ENCODE measurements at places on chromosomes 16 and 17. TPM values are rescaled to one million over a fixed set of nuclear protein-coding genes. Genes with fewer than 3 reads are reported as not detected.

The TBC1D3H gene
- not detected for total RNA-seq

- no peak for DNase-seq
- no peak overlapping the region for H3K27ac ChIP-seq
- peaks cover 13% of the 10 kb centered on the region for H3K4me1 ChIP-seq
- no peaks in the 10 kb centered on the region for H3K27me3 ChIP-seq
- H3K36me3 ChIP-seq: no peaks in the 10 kb centered on the region
These were observed 32.3 kb downstream of the PECAM1 start for GRCh38 chr17:64358261-64358788.

The KRT12 gene
- total RNA-seq: not detected

The MYL4 gene
- total RNA-seq: 0.39 TPM

DNA sequence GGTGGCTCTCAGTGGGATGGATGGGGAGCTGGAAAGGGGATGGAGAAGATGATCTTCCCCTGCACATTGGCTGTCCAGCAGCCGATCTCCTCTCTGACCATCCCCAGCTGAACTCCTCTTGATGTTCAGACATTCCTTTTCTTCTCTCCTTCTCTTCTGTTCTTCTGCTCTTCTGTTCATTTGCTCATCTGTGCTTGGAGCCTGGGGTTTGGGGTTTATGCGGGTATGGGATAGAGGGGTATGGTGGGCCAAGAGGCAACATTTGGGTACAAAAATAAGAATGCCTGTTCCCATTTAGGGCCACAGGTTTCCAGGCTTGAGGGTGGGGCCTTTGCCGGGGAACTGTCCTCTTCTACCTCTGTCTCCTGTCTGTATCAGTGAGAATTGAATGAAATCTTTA lies 205.4 kb upstream of the XYLT1 start:
- no peaks in the 10 kb centered on the region for H3K27me3 ChIP-seq
- no peaks in the 10 kb centered on the region for H3K4me1 ChIP-seq
- H3K4me3 ChIP-seq: no peak overlapping the region
- no peaks in the 10 kb centered on the region for H3K36me3 ChIP-seq

- no peaks in the 10 kb centered on the region for H3K4me1 ChIP-seq
- no peaks in the 10 kb centered on the region for H3K27me3 ChIP-seq
- no peak overlapping the region for H3K4me3 ChIP-seq
- H3K27ac ChIP-seq: no peak overlapping the region
- H3K36me3 ChIP-seq: peaks cover 1% of the 10 kb centered on the region
These were observed 30.5 kb downstream of the PTRH2 start for GRCh38 chr17:59676716-59677115.

- H3K27me3 ChIP-seq: no peaks in the 10 kb centered on the region
- no peaks in the 10 kb centered on the region for H3K4me1 ChIP-seq
These were observed 15.8 kb downstream of the CIITA start for GRCh38 chr16:10892782-10893318.

The ATXN1L gene
- total RNA-seq: 40.6 TPM

The CES5A gene
- not detected for total RNA-seq

- H3K36me3 ChIP-seq: no peaks in the 10 kb centered on the region
- no peak overlapping the region for H3K27ac ChIP-seq
- DNase-seq: no peak
- H3K4me3 ChIP-seq: no peak overlapping the region
These were observed 12.8 kb upstream of the KCNJ18 start for GRCh38 chr17:21679256-21680146.

- no peak for DNase-seq
- peaks cover 35% of the 10 kb centered on the region for H3K4me1 ChIP-seq
- peak overlapping the region; percentile 18 for H3K27ac ChIP-seq
- H3K27me3 ChIP-seq: no peaks in the 10 kb centered on the region
- no peaks in the 10 kb centered on the region for H3K36me3 ChIP-seq
These were observed 30.3 kb downstream of the MPRIP start for GRCh38 chr17:17072546-17072945.

DNA sequence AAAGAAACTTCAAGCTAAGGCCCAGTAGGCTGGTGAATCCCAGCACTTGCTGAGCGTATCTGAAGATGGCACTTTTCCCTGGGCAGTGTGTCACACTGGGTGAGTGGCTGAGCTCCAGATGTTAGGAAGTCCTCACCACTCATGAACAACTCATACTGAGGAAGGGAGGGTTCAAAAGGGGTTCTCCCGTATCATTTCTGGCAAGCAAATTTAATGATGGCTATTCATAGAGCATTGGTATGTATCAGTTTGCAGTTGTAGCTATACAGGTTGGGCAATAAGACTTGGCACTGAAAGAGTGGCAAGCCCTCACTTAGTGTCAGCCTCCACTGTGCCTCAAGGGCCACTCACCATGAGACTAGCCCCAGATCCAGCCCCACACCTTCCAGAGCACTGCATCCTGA lies 10.7 kb downstream of the GFOD2 start:
- DNase-seq: no peak
- no peak overlapping the region for H3K27ac ChIP-seq
- no peak overlapping the region for H3K4me3 ChIP-seq
- no peaks in the 10 kb centered on the region for H3K27me3 ChIP-seq

DNA sequence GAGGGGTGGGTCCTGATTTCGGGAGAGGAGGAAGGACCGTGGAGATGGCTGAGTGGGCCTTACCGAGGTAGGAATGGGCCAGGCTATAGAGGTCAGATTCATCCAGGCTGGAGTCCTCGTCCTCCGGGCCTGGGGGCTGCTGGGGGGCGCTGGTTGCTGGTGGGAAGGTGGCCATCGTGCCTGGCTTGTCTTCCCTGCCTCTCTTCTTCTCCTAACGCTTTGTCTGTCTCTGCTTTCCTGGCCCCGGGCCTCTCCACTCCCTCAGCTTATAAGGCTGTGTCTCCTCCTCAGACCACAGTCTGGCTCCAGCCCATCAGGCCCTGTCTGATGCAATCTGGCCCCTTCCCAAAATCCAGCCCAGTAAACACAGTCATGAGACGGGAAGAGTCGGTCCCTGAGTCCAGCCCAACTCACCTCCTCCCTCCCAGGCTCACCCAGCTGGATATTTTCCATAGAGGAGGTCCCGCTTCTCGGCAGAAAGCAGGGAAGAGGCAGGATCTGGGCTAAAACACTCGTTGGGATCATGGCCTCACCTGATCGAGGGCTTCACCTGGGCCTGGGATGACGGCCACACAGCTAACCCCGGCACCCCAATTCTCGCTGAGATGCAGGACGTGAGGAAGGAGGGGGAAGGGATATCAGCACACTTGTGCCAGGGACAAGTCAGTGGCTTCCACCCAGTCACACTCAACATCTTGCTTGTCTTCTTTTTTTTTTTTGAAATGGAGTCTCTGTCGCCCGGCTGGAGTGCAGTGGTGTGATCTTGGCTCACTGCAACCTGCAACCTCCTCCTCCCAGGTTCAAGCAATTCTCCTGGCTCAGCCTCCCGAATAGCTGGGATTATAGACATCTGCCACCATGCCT lies at the start of gene NUPR1:
Gene NUPR1, minus strand, starts transcription at position 242 of the 864 bp plus-strand sequence. Its CDS starts 67 bp downstream, at position 175.
- H3K4me1 ChIP-seq: peaks cover 3% of the 10 kb centered on the region
- H3K27ac ChIP-seq: peak within 1 kb of the TSS; percentile 77
- no peak within 1 kb of the TSS for H3K4me3 ChIP-seq
- H3K27me3 ChIP-seq: no peaks in the 10 kb centered on the region
- no peak for DNase-seq

The TMED6 gene
- total RNA-seq: 2.4 TPM

GRCh38 chr17:47946929-47947397 lies 5.6 kb downstream of the PNPO start:
- H3K36me3 ChIP-seq: peaks cover 23% of the 10 kb centered on the region
- H3K27me3 ChIP-seq: no peaks in the 10 kb centered on the region
- H3K4me3 ChIP-seq: no peak overlapping the region
- DNase-seq: peak; percentile 94

DNA sequence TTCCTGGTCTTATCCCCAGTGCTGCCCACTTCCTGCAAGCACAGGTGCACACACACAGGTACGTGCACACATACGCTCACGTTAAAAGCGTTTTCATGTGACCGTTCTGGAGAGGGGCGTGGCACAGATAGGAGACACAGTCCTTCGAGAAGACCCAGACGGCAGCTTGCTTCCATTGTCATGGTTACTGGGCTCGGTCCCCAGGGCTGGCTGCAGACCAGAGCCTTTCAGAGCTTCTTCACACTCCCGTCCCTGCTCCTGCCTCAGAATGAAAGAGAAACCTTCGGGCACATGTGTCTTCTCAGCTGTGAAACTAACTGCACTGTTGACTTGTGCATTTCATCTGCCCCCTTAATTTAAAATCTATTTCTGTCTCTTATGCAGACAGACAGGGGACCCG lies 154.2 kb downstream of the PITPNC1 start:
- no peak overlapping the region for H3K4me3 ChIP-seq
- H3K36me3 ChIP-seq: no peaks in the 10 kb centered on the region
- no peaks in the 10 kb centered on the region for H3K27me3 ChIP-seq
- H3K4me1 ChIP-seq: no peaks in the 10 kb centered on the region

GRCh38 chr17:77526259-77526711 lies 385.5 kb downstream of the SEC14L1 start:
- H3K36me3 ChIP-seq: no peaks in the 10 kb centered on the region
- no peak for DNase-seq
- H3K4me1 ChIP-seq: no peaks in the 10 kb centered on the region
- H3K27me3 ChIP-seq: no peaks in the 10 kb centered on the region
- H3K4me3 ChIP-seq: no peak overlapping the region
- H3K27ac ChIP-seq: no peak overlapping the region

DNA sequence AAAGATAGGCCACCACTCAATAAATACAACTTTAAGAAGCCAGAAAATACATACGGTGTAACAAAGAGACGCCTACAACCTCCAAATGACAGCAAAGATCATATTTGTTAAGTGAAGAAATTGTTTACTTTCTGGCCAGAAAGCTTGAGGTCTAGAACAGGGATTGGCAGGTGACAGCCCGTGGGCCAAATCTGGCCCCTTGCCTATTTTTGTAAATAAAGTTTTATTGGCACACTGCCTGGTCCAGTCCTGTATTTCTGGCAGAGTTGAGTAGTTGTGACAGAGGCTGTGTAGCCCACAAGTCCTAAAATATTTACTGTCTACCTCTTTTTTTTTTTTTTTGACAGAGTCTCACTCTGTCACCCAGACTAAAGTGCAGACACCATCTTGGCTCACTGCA lies 3.4 kb upstream of the CLEC19A start:
- no peak overlapping the region for H3K27ac ChIP-seq
- H3K36me3 ChIP-seq: no peaks in the 10 kb centered on the region
- H3K4me3 ChIP-seq: no peak overlapping the region
- H3K27me3 ChIP-seq: no peaks in the 10 kb centered on the region
- H3K4me1 ChIP-seq: no peaks in the 10 kb centered on the region

The HSD11B2 gene
- 11.3 TPM for total RNA-seq

The ALOXE3 gene
- not detected for total RNA-seq

All from Caco-2 (cell line).